ENCODE measurements at places on chromosomes 7 and 10.

DNA sequence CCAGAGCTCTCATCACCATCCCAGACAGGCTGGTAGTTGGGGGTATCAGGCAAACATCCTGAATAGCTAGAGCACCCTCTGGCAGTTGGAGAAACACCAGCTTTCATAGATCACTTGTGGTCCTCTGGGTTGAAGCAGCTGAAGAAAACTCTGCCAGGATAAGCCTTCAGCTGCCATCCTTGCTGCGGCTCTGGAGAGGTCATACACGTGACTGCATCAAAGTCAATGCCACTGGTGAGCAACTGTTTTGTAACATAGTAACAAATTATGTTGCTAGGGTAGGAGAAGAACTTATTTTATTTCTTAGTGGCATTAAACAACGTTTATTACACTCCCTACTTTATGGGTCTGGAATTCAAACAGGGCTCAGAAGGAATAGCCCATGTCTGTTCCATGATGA is 19.2 kb upstream of the PANK1 start:
- DNase-seq: no peak

DNA sequence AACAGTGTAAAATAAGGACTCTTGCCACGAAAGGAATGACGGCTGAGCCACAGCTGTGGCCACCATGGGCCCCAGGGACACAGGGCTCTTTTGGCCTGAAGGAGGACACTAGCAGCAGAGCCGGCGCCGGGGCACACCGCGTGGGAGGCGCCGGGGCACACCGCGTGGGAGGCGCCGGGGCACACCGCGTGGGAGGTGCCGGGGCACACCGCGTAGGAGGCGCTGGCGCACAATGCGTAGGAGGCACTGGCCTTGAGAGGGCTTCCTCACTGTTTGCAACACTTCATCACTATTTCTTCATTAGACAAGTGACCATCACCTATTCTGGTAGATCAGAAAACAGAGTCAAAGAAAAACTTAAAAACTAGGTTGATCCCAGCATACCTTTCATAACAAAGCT is 23.4 kb downstream of the ESYT2 start:
- DNase-seq: no peak

DNA sequence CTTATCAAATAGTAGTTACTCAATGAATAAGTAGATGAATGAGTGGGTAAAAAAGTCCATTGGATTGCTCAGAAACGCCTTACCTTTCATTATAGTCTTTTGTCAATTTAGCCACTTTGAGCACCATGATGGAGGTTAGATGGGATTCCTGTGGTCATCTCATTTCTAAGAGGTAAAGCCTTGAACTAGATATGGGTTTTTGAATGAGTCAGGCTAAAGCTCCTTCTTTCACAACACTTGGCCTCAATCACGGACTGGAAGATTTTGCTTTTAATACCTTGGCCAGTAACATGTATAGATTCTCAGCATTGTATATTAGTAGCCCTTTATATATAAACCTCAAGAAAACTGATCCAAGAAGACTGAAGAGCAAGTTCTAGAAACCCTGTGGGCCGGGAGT is 99.7 kb upstream of the CCDC6 start:
- DNase-seq: no peak

- DNase-seq: no peak
Measured at GRCh38 chr7:113087071-113087998, 708 bp upstream of the GPR85 start.

DNA sequence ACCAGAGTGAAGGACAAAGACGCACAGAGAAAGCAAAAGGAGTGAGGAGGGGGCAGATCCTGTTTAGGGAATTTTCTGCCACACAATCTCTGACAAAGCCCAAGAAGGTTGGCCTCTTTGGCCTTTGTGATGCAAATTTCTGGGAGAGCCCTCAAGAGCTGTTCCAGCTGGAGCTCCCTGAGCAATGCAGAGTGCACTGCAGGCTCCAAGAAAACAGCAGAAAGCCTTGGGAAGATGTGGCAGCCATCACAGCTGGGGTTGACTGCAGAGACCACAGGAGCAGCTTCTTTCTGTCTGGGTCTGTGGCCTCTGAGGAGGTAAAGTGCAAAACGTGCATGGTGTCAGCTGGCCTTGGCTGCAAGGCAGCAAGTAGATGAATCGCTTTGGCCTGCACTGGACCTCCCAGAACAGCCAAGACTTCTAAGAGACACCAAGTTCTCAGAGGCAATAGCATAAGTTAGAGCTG is 200.2 kb downstream of the ELMO1 start:
- DNase-seq: peak; percentile 29

DNA sequence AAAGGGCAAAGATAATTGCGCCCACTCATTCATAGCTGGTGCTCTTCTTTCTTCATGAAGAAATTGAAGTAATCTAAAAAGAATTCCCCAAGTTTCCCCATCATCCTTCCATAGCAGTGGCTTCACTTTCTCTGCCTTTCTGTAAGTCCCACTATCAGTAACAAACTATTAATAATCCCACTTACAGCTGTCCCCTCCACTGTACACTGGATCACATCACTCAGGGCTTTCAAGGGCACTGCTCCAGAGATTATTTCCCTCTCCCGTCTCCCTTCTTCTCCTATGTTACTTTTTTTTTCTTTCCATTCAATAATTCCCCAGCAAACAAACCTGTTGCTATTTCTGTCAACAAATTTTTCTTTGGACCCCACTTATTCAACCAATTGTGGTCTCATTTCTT is 16.2 kb downstream of the DNAJB9 start:
- no peak for DNase-seq
